Spinal cord (tissue), 10 donors: ENCODE measurements at places on chromosomes 5 and 9. TPM values are rescaled to one million over a fixed set of nuclear protein-coding genes. Genes with fewer than 3 reads are reported as not detected.

TUSC1 gene
- total RNA-seq = 12.8 TPM

GRIA1 gene
- total RNA-seq = 21.4 TPM

TTC39B gene
- total RNA-seq = 25.2 TPM

OTP gene
- 1.8 TPM for total RNA-seq

PPIC gene
- total RNA-seq = 72.5 TPM

ENC1 gene
- total RNA-seq = 238 TPM

OR13C8 gene
- not detected for total RNA-seq

POMT1 gene
- total RNA-seq = 60.6 TPM

SMC2 gene
- total RNA-seq = 20.8 TPM

N4BP3 gene
- 6.1 TPM for total RNA-seq

STK32A gene
- 36.3 TPM for total RNA-seq

CCL27 gene
- 0.66 TPM for total RNA-seq

GPR151 gene
- 0.20 TPM for total RNA-seq

SLC4A9 gene
- total RNA-seq = 0.30 TPM

DIRAS2 gene
- total RNA-seq = 50.8 TPM

F2RL2 gene
- 0.66 TPM for total RNA-seq

PKD2L2 gene
- not detected for total RNA-seq

STPG3 gene
- not detected for total RNA-seq
